DMS53 (cell line): ENCODE measurements at places on chromosomes 6 and 20.

DNA sequence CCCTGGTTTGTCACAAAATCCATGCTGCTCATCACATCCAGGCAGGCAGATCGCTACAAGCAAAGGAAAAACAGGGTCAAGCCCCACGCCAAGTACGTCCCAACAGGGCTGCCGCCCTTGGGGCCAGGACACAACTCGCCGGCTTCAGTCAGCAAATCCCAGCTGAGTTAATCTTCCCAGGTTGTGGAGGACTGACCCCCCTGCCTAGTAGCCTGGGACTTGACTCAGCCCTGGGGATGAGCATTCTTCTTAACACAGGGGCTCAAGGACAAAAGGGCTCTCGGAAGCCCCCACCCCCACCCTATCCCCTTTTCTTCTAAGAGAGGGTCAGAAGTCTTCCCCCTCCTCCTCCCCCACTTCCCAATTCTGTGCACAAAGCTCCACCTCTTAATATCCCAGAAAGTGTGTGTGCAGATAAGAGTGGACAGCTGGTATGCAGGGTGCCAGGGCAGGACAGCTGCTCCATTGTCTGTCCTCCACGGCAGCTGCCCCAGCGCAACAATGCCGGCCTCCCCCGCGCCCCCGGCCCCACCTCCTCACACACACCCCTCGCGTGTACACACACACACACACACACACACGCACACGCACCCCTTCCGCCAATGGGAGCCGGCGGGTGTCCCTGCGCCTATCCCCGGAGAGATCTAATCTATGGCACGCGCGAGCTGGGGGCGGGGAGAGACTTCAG, 4.5 kb downstream of the DLL1 start:
- DNase-seq = peak; percentile 85

DNA sequence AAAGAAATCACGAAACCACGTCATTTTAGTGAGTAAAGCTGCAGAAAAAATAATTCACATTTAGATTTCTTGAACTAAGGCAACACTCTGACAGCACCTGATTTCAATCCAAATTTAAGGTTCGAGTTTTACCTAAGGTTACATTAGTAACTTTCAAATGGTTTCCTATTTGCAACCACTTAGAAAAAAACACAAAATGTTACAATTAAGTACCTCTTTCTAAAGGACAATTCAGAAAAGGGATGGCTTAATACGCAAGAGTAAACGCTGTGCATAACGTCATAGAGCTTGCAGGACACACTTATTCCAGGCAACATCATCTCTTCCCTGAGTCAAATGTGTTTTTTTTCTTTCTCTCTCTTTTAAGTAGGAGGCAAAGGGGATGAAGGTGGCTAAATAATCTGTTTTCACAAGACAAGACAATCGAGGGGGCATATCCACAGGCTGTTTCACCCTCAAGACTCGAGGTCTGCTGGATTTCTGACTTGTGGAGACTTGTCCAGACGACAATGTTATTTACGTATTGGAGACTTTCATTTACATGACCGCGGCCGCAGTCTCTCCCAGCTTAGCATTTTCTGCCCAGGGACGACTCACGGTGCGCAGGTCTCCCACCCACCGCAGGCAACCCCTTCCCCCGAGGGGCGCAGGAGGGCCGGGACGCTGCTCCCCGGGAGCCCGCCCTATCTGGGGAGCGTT, 86.0 kb downstream of the SESN1 start:
- peak; percentile 70 for DNase-seq

GRCh38 chr6:45169815-45170214, 158.3 kb upstream of the RUNX2 start:
- no peak for DNase-seq

DNA sequence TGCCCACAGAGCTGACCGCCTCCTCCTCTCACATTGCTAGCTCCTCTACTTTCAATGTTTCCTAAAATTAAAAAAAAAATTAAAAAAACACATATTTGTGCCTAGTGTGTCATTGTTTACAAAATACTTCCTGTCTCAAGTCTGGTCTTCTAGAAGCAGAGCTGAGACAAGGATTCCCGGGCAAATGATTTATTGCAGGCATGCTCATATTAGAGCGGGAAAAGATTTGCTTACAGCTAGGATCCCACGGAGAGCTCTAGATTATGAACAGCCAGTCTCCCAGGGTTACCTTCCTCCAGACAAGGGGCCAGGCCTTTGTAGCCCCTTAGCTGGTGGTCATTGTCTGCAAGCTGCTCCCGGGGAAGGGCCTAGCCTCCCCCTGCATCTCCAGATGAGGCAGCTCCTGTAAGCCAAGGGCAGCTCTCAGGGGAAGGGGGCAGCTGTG, 9.4 kb downstream of the PACSIN1 start:
- peak; percentile 36 for DNase-seq

GRCh38 chr6:16432075-16433032, 194.0 kb downstream of the GMPR start:
- no peak for DNase-seq

DNA sequence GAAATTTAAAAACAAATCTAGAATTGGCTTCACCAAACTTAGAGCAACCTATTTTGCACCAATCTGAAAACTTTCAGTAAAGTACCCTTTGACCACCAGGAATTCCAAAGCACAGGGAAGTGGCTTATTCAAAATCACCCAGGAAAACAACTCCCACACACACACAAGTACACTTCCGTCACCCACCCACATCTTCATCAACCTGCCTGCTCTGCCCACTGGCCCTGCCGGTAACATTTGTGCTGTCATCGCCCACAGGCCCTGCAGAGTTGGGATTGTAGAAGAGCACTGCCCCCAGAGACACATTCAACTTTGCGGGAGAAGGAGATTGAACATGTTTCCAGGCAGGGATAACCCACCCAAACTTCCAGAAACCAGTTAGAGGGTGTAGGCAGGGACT, 19.3 kb upstream of the SCML4 start:
- DNase-seq = no peak
